ENCODE measurements at places on chromosomes 3 and 15. TPM values are rescaled to one million over a fixed set of nuclear protein-coding genes. Genes with fewer than 3 reads are reported as not detected.

DNA sequence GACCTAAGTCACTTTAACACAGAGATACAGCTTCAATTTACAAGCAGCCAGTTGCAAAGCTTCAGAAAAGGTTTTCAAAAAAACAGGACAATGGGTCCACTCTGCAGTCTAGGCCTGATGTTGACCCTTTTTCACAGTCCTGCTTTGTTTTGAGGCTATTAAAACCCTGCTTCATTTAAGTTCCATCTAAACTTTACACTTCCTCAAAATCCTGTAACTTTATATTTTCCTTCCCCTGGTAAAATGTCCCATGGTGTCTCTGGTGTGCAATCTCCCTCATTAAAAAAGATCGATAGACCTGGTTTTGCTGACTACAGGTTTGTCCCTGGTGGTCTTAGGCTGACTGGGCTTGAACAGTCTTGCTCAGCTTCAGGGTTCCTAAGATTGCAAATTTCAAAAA is 5.1 kb upstream of the RPL14 start:
- no peak for DNase-seq

Gene TMEM62
- 16.2 TPM for polyA plus RNA-seq

Gene TTC21A
- 18.4 TPM for polyA plus RNA-seq

DNA sequence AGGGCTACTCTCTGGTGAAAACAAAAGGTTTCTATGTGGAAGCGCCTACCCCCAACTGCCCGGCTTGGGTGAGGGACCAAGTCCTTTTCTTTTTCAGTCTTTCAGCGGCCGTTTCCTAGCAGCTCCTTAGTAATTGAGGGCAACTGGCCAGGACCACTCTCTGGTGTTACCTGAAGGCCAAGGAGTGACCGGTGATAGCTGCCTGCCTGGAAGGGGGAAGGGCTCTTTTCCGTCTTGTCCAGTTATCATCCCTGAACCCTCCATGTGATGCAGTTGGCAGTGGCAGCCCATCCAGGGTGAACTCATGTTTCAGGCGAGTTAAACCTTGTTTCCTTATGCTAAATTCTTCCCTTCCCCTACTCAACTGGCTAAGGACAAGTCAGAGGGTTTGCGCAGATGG is 33.3 kb downstream of the RHCG start:
- no peak for DNase-seq

DNA sequence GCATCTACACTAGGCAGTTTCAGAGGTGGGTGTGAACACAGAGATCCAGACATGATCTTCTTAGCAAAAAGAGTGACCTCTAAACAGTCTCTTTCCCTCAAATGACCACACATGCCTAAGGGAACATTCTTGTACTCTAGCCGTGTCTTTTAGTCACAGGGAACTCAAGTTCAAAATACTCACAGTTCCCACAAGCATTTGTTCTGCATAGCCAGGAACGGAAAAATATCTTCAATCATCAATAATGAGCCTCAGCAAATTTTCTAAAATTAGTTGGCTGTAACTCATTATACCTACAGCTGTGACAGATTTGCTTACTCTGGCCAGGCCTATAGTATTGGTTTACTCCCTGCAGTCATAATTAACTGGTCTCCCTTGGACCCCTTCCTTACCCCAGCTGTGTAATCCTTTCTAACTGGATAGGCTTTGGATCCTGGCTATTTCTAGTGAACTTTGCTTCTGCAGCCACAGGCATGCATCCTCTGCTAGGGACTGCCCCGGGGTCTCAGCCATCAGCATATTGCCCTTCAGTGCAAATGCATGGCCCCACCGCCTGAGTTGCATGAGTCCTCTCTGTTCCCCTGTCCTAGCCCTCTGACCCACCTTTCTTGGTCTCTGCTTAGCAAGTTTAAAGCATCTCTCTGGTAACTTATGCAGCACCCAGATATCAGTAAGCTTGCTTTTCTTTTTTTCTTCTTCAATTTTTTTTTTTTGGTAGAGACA is 56.0 kb upstream of the HACD2 start:
- DNase-seq = no peak

DNA sequence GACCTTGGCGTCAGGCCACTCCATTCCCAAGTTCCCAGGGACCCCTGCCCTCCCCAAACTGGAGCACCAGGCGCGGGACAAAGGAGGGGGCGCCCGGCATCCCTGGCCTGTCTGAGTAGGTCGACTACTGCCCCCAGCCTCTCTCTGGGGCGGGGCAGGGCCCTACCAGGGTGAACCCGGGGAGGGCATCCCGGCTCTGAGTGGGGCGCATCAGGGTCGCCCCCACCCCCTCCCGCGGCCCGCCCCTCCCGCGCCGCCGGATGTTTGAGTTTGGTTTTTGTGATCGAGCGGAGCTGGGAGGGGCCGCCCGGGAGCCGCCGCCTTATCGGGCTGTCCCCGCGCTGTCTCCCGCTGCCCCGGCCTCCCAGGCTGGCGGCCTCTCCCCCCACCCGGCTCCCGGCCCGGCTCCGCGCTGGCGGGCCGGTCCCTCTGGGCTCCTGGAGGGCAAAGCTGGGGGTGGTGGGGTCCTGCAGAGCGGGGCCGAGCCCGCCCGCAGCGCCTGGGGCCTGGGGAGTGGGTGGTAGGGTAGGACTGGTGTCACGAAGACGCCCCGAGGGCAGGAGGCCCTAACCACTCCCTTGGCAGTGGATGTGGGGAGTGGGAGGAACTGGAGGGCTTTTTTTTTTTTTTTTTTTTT is 47.2 kb upstream of the SMAD6 start:
- no peak for DNase-seq

Gene ZBBX
- 5.4 TPM for polyA plus RNA-seq

Gene SEMA7A
- polyA plus RNA-seq = 8.0 TPM

GRCh38 chr3:196835086-196835485 is 32.6 kb upstream of the SENP5 start:
- DNase-seq = peak; percentile 40

Gene ADGRG7
- 0.25 TPM for polyA plus RNA-seq

GRCh38 chr15:40151991-40152390 is 8.9 kb upstream of the BUB1B start:
- DNase-seq = no peak

Gene CCR9
- polyA plus RNA-seq = not detected

DNA sequence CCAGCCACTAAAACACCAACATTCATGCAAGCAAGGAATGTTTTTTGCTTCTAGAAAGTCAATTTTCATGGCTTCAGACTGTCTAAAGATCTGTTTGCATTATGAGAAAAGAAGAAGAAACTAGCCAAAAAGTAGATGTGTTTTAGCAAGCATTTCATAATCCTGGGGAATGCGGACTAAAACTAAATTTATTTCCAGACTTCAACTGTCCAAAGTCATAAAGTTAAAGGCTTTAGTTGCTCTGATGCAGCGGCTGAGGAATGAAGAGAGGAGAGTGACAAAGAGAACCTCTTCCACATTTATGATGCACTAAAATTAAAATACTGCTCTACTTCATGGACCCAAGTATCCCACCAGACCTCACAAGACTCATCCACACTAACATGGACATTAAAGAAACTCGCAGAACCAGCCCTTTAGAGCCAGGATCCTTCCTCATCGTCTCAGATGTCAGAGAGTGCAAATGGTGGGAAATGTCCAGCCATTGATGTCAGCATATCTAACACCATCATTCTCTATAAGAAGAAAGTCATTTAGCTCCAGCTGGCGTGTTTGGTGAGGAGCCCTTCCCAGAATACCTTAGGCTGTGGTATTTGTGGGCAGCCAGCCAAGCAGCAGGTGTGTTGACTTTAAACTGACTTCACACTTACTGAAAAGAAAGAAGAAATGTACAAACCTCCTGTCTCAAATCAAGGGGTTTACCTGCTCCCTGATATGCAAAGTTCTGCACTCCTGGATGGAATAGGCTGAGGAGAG is 17.4 kb downstream of the FYCO1 start:
- DNase-seq = no peak

- DNase-seq = peak; percentile 75
These were observed 77.3 kb upstream of the MAGI1 start for GRCh38 chr3:66115858-66116654.

Gene SCAMP5
- 28.4 TPM for polyA plus RNA-seq

DNA sequence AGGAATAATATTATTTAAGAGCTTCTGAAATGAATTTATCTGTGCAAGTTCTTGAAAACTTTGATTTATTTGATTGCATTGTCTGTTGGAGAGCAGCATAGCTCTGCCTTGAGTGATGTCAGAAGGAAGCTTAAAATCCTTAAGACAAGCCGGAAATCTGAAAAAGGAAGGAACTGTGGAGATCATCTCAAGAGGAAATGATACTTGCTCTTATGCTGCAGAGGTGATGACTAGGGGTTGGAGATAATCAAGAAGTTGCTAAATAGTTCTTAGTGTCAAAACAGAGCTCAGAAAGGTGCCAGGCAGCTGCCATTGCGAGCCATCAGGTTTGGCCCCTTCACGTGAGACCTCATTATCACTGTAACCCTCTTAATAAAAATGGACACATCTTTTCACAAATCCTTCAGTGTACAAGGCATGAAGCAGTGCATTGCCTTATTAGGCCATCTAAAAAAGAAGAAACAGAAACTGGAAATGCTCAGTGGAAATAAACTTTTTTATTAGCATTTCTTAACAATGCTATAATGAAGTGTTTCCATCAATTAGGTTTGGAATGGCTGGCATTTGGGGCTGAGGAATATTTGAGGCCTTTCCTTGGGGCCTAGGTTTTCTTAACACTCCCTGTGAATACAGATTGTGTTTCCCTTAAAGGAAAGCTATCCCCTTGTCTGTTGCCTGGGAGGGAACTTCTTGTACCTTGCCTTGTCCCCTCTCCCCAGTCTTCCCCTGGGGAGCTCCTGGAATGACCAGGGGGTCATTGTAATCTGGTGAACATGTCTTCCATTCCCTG is 34.5 kb upstream of the VILL start:
- DNase-seq = no peak

Gene HMCES
- 57.1 TPM for polyA plus RNA-seq

Data from renal pelvis (tissue), 12 donors.